Stimulated activated memory B cell treated with anti-CD40 and anti-IgM and Interleukin-4, amounts not matched to agents 10 μg/mL and 1 μg/mL and 100 μg/mL, for 72 hours (primary cell): ENCODE measurements at places on chromosomes 11 and 22.

DNA sequence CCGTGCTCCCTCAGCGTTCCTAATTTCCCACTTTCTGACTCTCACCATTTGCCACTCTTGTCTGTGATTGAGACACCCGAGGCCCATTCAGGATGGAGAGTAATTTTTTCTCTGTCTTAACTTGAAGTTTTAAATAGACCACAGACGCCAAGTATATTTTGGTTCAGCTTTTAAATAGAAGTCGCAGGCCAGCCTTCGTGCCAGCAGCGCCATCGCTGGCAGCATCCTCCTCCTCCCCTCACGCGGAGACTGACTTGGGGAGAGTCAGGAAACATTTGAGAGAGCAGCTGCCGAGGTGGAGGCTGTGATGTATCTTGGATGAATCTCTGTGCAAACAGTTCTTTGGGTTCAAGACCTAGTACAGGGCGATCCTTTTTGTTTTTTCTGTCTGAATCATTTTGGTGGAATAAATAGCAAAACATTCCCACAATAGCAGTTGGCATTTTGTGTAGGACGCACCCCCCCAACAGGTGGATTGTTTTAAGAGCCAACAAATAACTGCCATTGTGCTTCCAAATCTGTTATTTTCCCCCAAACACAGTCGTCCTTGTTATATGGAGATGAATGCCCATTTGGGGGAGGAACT, 889 bp upstream of the DMC1 start:
- peak; percentile 7 for ATAC-seq

GRCh38 chr22:36326178-36327161, 61.3 kb downstream of the MYH9 start:
- no peak for ATAC-seq

DNA sequence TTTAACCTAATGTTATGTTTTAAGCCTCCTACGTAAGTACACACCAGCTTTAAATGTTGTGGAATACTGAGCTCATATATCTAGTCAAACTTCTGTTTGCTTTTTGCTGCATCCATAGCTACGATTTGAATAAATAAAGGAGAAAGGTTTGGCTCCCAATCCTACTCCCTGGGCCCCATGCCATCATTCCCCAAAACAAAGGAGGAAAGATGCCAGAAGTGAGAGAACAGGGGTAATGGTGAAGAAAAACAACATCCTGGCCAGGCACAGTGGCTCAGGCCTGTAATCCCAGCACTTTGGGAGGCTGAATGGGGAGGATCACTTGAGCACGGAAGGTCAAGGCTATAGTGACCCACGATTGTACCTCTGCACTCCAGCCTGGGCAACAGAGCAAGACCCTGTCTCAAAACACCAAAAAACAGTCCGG, 26.5 kb downstream of the SCGB1A1 start:
- ATAC-seq = no peak

- no peak for ATAC-seq
These were observed 942.8 kb upstream of the TENM4 start for GRCh38 chr11:80383655-80384054.

DNA sequence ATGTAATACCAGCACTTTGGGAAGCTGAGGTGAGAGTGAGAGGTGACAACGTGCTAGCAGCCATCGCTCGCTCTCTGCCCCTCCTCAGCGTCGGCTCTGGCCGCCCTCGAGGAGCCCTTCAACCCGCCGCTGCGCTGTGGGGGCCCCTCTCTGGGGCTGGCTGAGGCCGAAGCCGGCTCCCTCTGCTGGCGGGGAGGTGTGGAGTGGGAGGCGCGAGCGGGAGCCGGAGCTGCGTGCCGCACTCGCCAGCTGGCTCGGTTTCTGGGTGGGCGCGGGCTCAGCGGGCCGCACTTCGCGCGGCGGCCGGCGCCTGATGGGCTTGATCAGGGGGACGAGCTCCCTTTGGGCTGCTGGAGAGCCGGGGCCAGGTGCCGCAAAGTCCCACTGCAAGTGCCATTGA, 98.9 kb upstream of the UBASH3B start:
- ATAC-seq = no peak

DNA sequence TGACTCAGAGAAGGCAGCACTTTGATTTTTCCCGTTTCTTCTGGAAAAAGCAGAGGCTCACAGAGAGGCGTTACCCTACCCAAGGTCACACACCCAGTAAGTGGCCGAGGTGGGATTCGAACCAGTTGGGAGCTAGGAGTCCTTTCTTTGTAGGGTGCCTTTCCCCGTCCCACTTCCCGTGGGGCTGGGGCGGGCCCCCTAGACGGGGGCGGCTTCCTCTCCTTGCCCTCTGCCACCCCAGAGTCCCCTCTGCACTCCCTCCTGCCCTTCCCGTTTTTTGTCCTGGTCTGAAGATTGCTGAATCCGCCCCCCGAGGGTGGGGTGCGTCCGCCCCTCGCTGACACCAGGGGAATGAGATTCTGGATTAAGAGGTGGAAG, 747 bp downstream of the TPCN2 start:
- ATAC-seq = peak; percentile 31

DNA sequence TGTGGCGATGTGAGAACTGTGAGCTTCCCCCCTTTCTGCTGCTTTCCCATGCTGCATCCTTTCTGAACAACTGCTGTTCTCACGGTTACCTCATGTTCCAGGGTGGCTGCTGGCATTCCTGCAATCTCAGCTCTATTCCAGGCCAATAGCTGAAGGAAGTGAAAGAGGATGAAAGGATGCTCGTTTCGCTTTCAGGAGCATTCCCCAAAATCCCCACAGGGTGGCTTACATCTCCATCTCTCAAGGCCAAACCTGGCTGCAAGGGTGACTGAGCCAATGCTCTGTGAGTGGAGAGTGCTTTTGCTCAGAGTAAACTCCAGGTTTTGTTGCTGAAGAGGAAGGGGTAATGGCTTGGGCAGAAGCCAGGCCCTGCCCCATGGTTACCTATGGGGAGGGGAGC, 848.2 kb downstream of the BRD1 start:
- no peak for ATAC-seq

DNA sequence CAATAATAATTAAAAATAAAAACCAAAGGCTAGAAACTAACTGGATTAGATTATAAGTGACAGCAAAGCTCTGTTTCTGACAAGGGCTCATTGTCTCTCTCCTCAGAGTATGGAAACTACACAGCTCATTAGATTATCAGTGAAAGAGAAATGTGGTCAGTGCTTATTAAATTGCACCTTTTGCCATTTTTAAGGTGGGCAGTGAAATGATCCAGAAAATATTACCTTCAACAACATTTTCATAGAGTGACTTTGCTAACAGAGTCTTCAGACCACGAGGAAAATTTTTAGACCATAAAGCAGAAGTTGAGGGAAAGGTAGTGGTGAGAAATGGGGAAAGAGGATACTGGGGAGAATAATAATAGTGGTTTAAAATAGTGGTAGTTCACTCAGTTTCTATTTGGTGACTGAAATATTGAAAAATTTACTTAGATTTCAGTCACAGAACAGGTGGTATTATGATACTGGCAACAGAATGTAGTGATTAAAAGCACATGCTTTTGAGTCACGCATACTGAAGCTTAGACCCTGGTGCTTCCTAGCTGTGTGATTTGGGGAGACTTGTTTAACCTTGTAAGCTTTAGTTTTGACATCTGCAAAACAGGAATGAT, 684.0 kb upstream of the CCDC90B start:
- peak; percentile 62 for ATAC-seq

DNA sequence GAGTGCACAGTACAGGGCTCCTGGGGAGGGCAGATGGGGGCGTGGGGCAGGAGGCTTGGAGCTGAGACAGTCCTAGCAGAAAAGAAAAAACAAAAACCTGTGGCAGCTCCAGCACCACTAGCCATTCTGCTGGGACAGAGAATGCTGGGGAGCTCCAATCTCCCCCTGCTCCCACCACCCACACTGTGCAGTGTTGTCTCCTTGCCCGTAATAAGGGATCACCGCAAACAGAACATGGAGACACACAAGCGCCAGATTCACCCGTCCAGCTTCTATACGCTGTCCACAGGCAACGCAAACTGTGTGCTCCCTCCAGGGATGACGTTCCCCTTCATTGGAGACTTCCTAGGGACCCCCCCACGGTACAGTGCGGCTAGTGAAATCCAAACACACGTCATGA, 31.4 kb downstream of the OPCML start:
- ATAC-seq = no peak

- no peak for ATAC-seq
These were observed 242.2 kb upstream of the DDI1 start for GRCh38 chr11:103794262-103794661.

GRCh38 chr11:10324474-10324873, 19.6 kb downstream of the ADM start:
- ATAC-seq = no peak
